Activated CD8-positive, alpha-beta memory T cell treated with anti-CD3 and anti-CD28 coated beads for 1 hour (primary cell): ENCODE measurements at places on chromosomes 3 and 15.

GRCh38 chr3:82157952-82158351 is 396.5 kb upstream of the GBE1 start:
- DNase-seq: no peak

- no peak for DNase-seq
Measured at GRCh38 chr15:41133454-41133853, 17.4 kb upstream of the INO80 start.

DNA sequence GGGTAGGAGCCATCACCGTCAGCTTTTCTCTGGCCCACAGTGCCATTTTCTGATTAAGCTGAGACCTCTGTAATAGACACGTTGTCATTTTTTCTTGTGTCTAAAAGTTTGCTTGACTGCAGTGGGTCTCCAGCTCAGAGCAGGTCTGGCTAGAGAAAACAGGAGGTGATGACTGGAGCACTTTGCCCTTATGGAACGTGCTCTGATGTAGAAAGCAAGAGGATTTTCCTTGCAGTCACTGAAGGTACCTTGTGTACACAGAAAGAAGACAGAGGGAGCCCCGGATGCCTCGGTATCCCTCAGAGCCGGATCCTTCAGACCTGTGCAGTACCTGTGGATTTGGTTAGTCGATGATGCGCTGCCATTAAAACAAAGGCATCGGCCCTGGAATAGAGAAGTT is 76.2 kb downstream of the IGF1R start:
- no peak for DNase-seq

- DNase-seq: no peak
Measured at GRCh38 chr15:75208501-75209288, 7.0 kb downstream of the C15orf39 start.

GRCh38 chr3:69214241-69214640 is 91.8 kb upstream of the LMOD3 start:
- DNase-seq: no peak

DNA sequence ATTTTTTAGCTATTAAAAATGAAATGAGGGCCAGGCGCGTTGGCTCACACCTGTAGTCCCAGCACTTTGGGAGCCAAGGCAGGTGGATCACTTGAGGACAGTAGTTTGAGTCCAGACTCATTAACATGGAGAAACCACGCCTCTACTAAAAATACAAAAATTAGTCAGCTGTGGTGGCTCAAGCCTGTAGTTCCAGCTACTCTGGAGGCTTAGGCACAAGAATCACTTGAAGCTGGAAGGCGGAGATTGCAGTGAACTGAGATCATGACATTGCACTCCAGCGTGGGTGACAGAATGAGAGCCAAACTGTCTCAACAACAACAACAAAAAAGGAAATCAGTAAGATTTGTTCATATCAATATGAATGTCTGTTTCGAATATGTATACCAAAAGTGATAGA is 517.1 kb downstream of the ROBO1 start:
- DNase-seq: no peak

GRCh38 chr15:73564255-73564654 is 68.9 kb downstream of the NPTN start:
- no peak for DNase-seq

GRCh38 chr3:77620009-77620408 is 580.1 kb downstream of the ROBO2 start:
- DNase-seq: no peak

DNA sequence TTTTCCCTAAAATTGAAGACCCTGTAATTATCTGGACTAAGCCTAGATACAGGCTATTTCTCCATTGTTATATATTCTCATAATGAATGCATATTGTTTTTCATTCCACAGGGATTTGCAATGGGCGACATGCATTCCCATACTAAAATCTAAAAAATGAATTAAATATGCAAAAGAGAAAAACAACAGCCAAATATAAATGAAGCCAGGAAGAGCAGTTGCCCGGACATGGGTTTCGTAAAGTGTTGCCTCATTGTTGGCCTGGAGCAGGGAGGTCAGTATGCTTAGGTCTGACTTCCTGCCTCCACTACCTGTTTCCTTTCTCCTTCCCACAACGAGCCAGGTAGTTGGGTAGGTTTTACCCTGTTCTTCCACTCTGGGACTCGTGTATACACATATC is 27.1 kb upstream of the SLCO3A1 start:
- DNase-seq: no peak

DNA sequence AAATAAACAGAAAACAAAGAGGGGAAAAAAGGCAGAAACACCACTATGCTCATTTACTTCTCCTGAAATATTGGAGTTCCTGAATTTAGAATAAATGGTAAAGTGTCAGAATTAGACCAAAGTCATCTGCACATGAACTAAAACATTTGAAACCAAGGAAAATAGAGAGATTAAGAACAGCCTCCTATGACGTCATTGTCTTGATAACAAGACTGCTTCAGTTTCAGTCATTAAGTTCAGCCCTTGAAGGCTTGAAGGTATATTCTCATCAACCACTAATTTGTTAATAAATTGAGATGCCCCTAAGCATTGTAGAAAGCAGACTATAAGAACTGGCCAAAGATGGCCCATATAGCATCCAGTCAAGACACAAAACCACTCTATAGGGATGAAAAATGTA is 2.5 kb downstream of the SUMF1 start:
- no peak for DNase-seq

GRCh38 chr15:58148120-58148519 is 9.9 kb downstream of the AQP9 start:
- DNase-seq: no peak

DNA sequence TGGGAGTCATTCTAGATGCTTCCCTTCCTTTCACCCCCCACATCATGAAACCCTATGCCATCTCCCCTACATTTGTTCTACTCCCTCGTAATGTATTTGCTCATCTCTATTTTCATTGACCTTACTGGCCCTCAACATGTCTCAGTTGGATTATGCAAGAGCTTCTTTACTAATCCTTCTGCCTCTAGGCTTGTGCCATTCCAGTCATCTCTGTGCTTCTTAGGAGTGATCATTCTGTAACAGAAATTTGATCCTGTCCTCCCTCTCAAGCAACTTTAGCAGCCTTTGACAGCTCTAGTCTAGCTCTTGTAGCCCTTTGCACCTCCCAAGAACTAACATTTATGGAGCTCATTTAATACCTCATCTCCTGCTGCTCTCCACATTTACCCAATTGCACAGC is 64.7 kb downstream of the ISL2 start:
- no peak for DNase-seq

DNA sequence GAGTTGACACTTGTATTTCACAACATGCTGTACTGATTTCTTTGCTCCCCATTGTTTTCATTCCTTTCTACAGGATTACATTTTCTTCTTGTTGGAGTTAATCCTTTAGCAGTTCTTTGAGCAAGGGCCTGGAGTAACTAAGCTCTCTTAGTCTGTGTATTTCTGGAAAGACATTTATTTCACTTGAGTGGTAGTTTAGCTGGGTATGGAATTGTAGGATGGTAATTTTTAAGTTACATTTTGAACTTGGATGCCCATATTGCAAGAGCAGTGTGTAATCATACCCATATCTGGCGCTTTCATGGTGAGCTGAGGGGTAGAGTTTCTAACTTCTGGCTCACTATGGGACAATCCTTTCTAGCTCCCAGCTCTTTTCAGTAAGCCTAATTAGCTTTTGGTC is 74.6 kb downstream of the SLC6A11 start:
- no peak for DNase-seq

DNA sequence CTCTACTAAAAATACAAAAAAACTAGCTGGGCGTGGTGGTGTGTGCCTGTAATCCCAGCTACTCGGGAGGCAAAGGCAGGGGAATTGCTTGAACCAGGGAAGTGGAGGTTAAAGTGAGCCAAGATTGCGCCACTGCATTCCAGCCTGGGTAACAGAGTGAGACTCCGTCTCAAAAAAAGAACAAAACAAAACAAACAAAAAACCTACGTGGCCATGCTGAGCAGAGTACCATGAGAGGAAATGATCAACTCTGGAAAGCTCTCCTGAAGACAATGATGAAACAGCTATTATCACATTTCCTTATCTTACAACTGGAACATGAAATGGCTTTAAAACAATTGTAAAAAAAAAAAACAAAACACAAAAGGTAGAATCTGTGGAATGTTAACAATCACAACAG is 75.2 kb downstream of the CHSY1 start:
- no peak for DNase-seq

GRCh38 chr3:113304102-113304501 is 92.7 kb downstream of the BOC start:
- no peak for DNase-seq
